ENCODE measurements at places on chromosomes 1 and 21. TPM values are rescaled to one million over a fixed set of nuclear protein-coding genes. Genes with fewer than 3 reads are reported as not detected.

DNA sequence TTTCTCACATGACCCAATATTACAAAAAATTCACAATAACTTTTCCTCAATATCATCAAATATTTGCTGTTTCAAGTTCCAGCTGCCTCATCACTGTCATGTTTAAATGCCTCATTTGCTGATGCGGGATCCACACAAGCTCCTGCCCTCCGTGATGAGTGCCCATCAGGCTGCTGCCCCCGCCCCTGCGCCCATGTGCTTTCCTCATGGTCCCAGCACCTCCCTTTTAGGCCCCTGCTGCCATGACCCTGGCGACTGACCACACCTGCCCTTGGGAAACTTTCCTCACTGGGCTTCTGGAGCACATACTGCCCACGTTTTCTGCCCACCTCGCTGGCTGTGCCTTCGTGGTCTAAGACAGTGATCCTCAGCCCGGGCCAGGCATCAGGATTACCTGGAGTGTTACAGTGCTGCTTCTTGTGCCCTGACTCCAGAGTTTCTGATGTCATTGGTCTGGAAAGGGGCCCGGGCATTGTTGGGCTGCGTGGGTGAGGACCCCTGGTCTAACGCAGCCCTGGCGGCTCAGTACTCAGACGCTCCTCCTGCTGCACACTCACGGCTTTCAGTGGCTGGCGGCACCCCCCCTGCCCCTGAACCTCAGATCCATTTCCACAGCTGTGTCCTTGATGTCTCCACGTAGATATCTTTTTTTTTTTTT lies 20.5 kb downstream of the PLEKHM2 start:
- no peak for DNase-seq

GRCh38 chr1:94553323-94553730 lies 11.8 kb upstream of the F3 start:
- DNase-seq = no peak

GRCh38 chr1:33078030-33078591 lies 2.8 kb upstream of the AZIN2 start:
- no peak for DNase-seq

DNA sequence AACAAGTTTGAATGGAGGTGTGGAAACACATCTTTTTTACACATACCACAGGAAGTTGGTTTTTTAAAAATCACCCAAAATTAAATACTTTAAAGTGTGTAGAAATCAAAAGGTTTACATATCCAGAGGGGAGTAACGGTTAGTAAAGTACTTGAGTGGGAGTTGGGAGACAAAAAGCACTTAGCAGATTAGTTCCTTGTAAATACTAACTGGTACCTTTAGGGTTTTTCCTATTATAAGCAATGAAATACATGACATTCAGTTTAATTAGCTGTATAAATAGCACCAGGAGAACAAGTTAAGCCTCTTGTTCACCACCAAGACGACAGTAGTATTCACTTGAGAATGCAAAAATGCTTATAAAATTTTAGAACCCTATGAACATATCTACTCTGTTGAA lies 23.7 kb upstream of the RAVER2 start:
- no peak for DNase-seq

Gene UQCRHL
- 7.9 TPM for total RNA-seq

Gene CCDC30
- 0.09 TPM for total RNA-seq

Gene CTSK
- total RNA-seq = 2.7 TPM

Gene FCAMR
- total RNA-seq = not detected
